ENCODE measurements at places on chromosomes 12 and 14. TPM values are rescaled to one million over a fixed set of nuclear protein-coding genes. Genes with fewer than 3 reads are reported as not detected.
A peak's percentile ranks its signal among the peaks of the same experiment; 100 is the strongest.

Gene FICD
- total RNA-seq, result 5.8 TPM

Gene INSM2
- total RNA-seq, result not detected

DNA sequence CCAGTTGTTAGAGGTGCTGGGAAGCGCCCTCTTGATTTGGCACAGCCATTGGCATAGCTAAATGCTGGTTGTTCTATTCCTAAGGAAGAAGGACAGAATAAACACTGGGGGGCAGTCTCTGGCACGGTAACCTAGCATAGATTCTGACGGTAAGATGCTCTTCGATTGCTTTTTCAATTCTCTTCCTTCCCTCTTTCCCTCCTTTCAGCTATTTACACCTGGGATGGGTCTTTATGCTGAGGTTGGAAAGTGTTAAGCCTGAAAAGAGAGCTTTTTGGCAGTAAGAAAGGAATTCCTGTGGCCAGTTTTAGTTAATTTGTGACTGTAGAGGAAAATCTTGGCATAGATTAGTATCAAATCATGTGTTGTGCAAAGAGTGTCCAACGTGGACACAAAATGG is 162.8 kb downstream of the SNAPC1 start:
- no peak overlapping the region for H3K4me3 ChIP-seq
- H3K27ac ChIP-seq, result no peak overlapping the region
- no peaks in the 10 kb centered on the region for H3K36me3 ChIP-seq

Gene TDRD9
- total RNA-seq, result 0.23 TPM

DNA sequence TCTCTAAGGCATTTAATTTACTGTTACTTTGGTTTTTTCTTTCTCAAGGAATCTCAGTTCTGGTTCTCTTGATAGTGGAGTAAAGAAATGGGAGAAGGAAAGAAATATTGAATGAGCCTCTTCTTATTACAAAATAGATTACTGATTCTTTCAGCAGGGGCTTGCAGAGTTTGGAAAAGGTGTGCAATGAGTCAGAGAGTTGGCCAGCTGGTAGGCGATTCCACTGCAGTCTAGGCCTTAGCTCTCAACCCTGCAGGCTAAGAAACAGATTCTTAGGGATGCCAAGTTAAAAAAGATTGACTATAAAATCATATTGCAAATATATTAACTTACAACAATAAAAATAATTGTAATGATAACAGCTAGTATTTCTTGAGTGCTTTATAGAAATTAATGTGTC is 25.8 kb downstream of the NR1H4 start:
- H3K4me3 ChIP-seq, result no peak overlapping the region
- no peaks in the 10 kb centered on the region for H3K4me1 ChIP-seq
- no peak for DNase-seq
- H3K27ac ChIP-seq, result no peak overlapping the region

- H3K27me3 ChIP-seq, result no peaks in the 10 kb centered on the region
- no peak overlapping the region for H3K4me3 ChIP-seq
- no peak for DNase-seq
- no peak overlapping the region for H3K27ac ChIP-seq
- no peaks in the 10 kb centered on the region for H3K36me3 ChIP-seq
Measured at GRCh38 chr12:131850856-131851559, 22.8 kb downstream of the MMP17 start.

DNA sequence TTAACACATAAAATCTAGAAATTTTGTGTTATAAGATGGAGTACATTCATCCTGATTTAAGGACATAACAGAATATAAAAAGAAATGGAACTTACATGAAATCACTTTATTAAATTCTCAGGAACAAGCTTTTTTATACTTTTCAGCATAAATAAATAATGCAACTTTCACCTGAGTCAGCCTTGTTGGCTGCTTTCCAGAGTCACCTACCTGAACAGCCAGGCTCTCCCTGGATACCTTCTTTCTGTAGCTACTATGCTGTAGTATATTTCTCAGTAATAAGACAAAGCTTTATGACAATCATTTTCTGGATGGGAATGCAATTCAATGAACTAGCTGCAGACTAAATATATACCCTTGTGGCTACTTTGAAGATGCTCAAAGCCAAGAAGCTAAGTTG is 111.9 kb downstream of the NTS start:
- no peaks in the 10 kb centered on the region for H3K36me3 ChIP-seq
- no peak overlapping the region for H3K27ac ChIP-seq
- no peaks in the 10 kb centered on the region for H3K4me1 ChIP-seq
- no peak for DNase-seq
- H3K4me3 ChIP-seq, result no peak overlapping the region
- H3K27me3 ChIP-seq, result no peaks in the 10 kb centered on the region

DNA sequence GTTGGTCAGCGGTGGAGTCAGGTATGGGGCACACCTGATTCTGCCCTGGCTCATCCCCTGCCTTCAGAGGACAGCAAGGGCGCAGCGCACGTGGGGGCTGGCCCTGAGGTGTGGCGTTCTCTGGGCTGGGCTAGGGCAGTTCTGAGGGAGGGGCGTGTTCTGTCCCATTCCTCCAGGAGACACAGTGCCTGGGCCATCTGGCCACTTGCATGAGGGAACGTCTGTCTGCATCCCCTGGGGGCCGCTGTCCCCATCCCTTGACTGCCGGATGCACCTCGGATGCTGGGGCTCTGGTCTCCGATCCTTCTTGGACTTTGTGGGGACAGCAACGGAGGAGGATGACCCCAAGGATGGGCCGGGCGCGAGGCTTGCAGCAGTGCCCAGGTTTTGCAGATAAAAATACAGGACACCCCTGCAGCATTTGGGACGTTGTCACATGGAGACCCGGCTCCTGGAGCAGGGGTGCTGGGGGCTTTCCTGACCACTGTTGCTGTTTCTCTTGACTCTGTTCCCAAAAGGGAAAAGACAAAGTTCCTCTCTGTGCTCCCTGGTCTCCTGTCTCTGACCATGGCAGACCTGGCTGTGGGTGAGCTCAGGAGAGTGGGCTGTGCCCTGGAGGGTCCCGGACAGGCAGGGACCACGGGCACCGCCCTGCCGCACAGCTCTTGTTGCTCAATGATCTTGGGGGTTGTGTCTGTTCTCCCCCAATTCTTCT is 6.9 kb downstream of the MTA1 start:
- H3K4me1 ChIP-seq, result peaks cover 11% of the 10 kb centered on the region
- H3K4me3 ChIP-seq, result no peak overlapping the region
- peaks cover 53% of the 10 kb centered on the region for H3K36me3 ChIP-seq
- H3K27ac ChIP-seq, result no peak overlapping the region
- DNase-seq, result no peak
- no peaks in the 10 kb centered on the region for H3K27me3 ChIP-seq

Gene SMIM41
- 0.16 TPM for total RNA-seq

Gene ZNF705A
- total RNA-seq, result not detected

Gene LRTM2
- 0.07 TPM for total RNA-seq

Gene ZNF740
- total RNA-seq, result 45.5 TPM

- peaks cover 21% of the 10 kb centered on the region for H3K27me3 ChIP-seq
- H3K27ac ChIP-seq, result no peak overlapping the region
- H3K4me3 ChIP-seq, result peak overlapping the region; percentile 47
- peaks cover 5% of the 10 kb centered on the region for H3K36me3 ChIP-seq
- DNase-seq, result peak; percentile 62
Measured at GRCh38 chr14:105473677-105474482, 741 bp upstream of the CRIP2 start.

Gene PROX2
- total RNA-seq, result 0.05 TPM

GRCh38 chr12:52867642-52868041 is 18.8 kb upstream of the KRT78 start:
- H3K27ac ChIP-seq, result no peak overlapping the region
- DNase-seq, result no peak
- peaks cover 6% of the 10 kb centered on the region for H3K4me1 ChIP-seq
- no peaks in the 10 kb centered on the region for H3K27me3 ChIP-seq
- no peaks in the 10 kb centered on the region for H3K36me3 ChIP-seq

GRCh38 chr12:121145221-121145620 is 12.5 kb downstream of the P2RX7 start:
- H3K27ac ChIP-seq, result peak overlapping the region; percentile 76
- no peak overlapping the region for H3K4me3 ChIP-seq
- H3K27me3 ChIP-seq, result no peaks in the 10 kb centered on the region
- DNase-seq, result no peak
- peaks cover 48% of the 10 kb centered on the region for H3K36me3 ChIP-seq

- no peak overlapping the region for H3K4me3 ChIP-seq
- no peak overlapping the region for H3K27ac ChIP-seq
- peaks cover 13% of the 10 kb centered on the region for H3K4me1 ChIP-seq
- peaks cover 27% of the 10 kb centered on the region for H3K27me3 ChIP-seq
- DNase-seq, result peak; percentile 61
Measured at GRCh38 chr12:49777800-49778748, 36.7 kb downstream of the TMBIM6 start.

GRCh38 chr14:93073910-93074769 is 41.6 kb downstream of the ITPK1 start:
- no peak for DNase-seq
- no peaks in the 10 kb centered on the region for H3K27me3 ChIP-seq
- no peak overlapping the region for H3K27ac ChIP-seq
- H3K4me1 ChIP-seq, result peaks cover 28% of the 10 kb centered on the region
- H3K36me3 ChIP-seq, result peaks cover 3% of the 10 kb centered on the region

GRCh38 chr12:89166525-89166934 is 185.8 kb downstream of the DUSP6 start:
- H3K4me1 ChIP-seq, result peaks cover 41% of the 10 kb centered on the region
- H3K4me3 ChIP-seq, result no peak overlapping the region
- H3K27ac ChIP-seq, result peak overlapping the region; percentile 70
- peaks cover 9% of the 10 kb centered on the region for H3K36me3 ChIP-seq
- DNase-seq, result no peak

Gene VASH1
- 12.4 TPM for total RNA-seq

- no peaks in the 10 kb centered on the region for H3K36me3 ChIP-seq
- peaks cover 4% of the 10 kb centered on the region for H3K4me1 ChIP-seq
- H3K27ac ChIP-seq, result no peak overlapping the region
- H3K27me3 ChIP-seq, result no peaks in the 10 kb centered on the region
- DNase-seq, result no peak
- no peak overlapping the region for H3K4me3 ChIP-seq
Measured at GRCh38 chr14:86346818-86347384, 817.0 kb downstream of the FLRT2 start.

Gene GARIN6
- not detected for total RNA-seq

GRCh38 chr12:20592556-20592955 is 102.6 kb upstream of the SLCO1C1 start:
- H3K4me1 ChIP-seq, result no peaks in the 10 kb centered on the region
- H3K36me3 ChIP-seq, result no peaks in the 10 kb centered on the region
- no peak overlapping the region for H3K27ac ChIP-seq
- DNase-seq, result no peak
- H3K4me3 ChIP-seq, result no peak overlapping the region

DNA sequence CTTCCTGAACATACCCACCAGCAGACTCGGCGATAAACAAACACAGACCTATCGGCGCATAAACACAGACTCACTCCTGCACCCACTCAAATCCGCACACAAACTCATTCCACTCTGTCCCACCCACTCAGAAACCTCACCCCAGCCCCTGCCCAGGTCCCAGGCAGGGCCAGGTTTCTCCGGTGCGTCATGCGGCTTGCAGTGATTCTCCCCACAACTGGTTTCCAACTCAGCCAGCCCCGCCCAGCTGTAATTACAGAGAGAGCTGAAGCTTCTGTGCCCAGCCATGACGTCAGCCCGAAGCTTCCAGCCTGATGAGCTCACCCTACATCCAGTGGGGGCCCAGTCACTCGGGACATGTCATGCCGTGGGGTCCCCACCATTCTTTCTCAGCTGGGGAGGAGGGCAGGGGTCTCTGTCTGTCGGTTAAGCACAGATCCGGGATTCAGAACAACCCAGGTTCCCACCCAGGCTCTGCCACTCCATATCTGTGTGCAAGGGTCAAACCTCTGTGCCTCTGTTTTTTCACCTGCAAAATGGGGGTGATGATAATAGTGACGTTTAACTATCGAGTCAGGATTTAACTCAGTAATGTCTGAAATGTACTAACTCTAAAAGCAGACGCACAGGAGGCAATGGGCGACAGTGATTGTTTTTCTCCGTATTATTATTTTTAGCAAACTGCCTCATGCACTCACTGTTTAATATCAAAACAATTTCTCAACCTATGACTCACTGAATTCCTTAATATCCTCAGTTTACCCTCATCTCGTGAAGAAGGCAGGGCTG is 2.3 kb upstream of the HSPB8 start:
- no peak for DNase-seq
- H3K27ac ChIP-seq, result no peak overlapping the region
- H3K4me1 ChIP-seq, result no peaks in the 10 kb centered on the region
- no peak overlapping the region for H3K4me3 ChIP-seq
- peaks cover 3% of the 10 kb centered on the region for H3K27me3 ChIP-seq

Gene FAM186B
- total RNA-seq, result 0.37 TPM

DNA sequence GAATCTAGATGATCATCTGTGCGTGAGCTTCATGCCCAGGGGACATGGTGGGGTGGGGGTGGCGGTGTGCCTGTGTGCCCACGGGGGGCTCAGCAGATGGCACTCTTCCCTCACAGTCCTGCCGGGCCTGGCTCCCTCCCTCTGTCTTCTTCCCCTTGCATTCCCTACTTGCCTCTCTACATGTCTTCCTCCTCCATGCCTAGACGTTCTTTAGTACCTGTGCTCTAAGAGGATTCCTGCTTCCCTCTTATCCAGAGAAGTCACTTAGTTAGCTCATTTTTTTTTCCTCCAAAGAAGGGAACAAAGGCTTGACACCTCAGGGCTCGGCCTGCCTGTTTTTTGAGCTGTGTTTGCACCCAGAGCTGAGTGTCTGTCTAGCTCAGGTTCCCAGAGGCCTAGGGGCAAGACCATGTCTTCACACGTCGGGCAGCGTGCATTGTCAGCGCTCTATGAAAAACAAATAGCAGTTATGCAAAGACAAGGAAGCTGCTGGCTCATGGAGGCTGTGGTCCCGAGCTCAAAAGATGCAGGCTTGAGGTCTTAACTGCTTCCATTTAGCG is 48.8 kb downstream of the NINJ2 start:
- DNase-seq, result no peak
- H3K27me3 ChIP-seq, result no peaks in the 10 kb centered on the region
- H3K4me3 ChIP-seq, result no peak overlapping the region

DNA sequence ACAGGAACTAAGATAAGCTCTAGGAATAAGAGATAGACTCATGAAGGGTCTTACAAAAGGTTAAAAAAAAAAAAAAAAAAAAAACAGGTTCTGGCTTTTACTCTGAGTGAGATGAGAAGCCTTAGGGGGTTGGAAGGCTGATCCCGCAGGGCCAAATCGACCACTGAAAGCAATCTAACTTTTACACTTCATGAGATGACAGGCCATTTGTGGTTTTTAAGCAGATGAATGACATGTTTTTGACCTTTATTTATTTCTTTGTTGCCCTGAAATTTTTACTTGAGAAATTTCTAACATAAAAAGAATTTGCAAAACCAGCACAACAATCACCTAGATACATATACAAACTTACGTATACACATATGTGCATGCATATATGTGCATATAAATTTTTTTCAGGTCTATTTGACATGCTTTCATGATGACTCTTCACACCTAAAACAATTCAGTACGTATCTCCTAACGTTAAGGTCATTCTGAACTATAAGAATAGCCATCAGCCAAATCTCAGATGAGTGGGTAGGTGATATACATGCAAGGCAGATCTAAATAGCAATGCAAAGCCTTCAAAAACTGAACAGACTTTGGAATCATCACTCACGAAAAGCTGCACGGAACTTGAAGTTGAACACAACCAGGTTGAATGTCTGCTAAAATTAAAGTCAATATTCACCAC is 87.0 kb downstream of the R3HDM2 start:
- H3K27me3 ChIP-seq, result no peaks in the 10 kb centered on the region
- no peak overlapping the region for H3K4me3 ChIP-seq
- H3K36me3 ChIP-seq, result peaks cover 49% of the 10 kb centered on the region
- no peak overlapping the region for H3K27ac ChIP-seq
- H3K4me1 ChIP-seq, result peaks cover 11% of the 10 kb centered on the region

All from activated T-helper 2 cell treated with anti-CD3 and anti-CD28 coated beads, Interferon-gamma antibody, Interleukin-2, Interleukin-4, amounts not matched to agents 10 μg/mL and 5 μg/mL and 100 μg/mL, durations not matched to agents 14 hours and 24 hours and 36 hours (primary cell).